ENCODE measurements at places on chromosomes 16 and 17. TPM values are rescaled to one million over a fixed set of nuclear protein-coding genes. Genes with fewer than 3 reads are reported as not detected.

GRCh38 chr17:61406971-61407911 is 7.6 kb downstream of the TBX2 start:
- no peak for DNase-seq

GRCh38 chr16:2591476-2592240 is 53.8 kb downstream of the PDPK1 start:
- DNase-seq = no peak

DNA sequence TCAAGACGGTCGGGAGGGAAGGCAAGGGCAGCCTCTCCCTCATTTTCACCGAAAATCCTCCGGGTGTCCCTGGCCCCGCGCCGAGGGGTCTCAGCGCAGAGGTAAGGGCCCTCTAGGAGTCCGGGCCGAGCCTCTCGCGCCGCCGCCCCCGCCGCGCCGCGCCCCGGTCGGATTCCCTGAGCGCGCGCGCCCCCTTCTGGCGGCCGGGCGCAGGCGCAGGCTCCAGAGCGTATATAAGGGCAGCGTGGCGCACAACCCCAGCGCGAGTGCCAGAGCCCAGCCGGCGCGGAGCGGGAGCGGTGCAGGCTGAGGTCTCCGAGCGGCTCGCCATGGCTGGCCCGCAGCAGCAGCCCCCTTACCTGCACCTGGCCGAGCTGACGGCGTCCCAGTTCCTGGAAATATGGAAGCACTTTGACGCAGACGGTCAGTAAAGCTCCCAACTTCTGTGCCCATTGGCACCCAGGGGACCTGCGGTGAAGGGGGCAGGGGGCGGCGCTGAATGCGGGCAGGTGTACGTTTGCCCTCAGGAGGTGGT is at the start of gene CALB2:
CALB2 (plus strand) TSS at position 260 of the 535 bp plus-strand sequence; CDS start at position 330, 70 bp downstream.
- peak; percentile 17 for DNase-seq

GRCh38 chr17:67436233-67436632 is 59.2 kb downstream of the PITPNC1 start:
- no peak for DNase-seq

- no peak for DNase-seq
These were observed 98.6 kb downstream of the KPNA2 start for GRCh38 chr17:68134046-68134637.

DNA sequence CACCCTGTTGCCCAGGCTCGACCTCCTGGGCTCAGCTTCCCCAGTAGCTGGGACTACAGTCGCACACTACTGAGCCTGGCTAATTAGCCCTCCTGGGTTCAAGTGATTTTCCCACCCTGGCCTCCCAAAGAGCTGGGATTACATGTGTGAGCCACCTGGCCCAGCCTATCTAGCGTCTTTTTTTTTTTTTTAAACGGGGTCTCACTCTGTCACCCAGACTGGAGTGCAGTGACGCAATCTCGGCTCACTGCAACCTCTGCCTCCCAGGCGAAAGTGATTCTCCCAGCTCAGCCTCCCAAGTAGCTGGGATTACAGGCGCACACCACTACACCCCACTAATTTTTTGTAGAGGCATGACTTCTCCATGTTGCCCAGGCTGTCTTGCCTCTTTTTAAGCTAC is 33.3 kb downstream of the GLG1 start:
- no peak for DNase-seq

GRCh38 chr16:12458051-12458450 is 345.6 kb downstream of the CPPED1 start:
- no peak for DNase-seq

DNA sequence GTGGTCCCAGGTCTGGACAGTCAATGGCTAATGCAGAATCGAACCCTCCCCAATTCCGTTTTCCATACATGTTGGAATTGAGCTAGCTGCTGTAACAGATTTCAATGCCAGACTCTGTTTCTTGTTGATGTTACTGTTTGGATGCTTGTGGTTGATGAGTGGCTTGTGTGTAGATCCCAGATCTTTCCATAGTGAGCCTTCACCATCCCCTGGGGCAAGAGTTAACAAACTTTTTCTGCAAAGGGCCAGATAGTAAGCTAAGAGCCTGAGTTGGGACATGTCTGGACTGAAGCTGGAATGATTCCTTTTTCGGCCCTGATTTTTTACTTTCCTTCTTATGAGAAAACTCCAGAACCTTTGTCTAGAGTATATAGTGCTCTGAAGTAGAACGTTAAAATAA is 296.3 kb downstream of the CPPED1 start:
- DNase-seq = peak; percentile 72

The LRRC75A gene
- total RNA-seq = 0.15 TPM

DNA sequence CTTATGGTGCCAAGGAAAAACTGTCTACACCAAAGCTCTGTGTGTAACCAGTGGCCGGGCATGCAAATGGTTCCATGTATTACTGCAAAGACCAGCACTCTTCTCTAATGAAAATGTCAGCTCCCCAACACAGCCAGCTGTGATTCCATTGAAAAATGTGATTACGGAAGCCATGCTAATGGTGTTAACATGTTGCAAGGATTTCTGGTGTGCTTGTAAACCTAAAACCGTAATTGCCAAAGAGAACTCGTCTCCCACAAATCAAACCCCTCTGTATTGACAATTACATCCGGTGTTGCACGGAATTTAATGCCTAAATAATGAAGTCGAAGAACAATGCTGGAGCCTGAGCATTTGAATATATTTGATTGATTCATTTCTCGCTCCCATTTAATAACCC is 351.7 kb downstream of the NPIPA8 start:
- DNase-seq = no peak

DNA sequence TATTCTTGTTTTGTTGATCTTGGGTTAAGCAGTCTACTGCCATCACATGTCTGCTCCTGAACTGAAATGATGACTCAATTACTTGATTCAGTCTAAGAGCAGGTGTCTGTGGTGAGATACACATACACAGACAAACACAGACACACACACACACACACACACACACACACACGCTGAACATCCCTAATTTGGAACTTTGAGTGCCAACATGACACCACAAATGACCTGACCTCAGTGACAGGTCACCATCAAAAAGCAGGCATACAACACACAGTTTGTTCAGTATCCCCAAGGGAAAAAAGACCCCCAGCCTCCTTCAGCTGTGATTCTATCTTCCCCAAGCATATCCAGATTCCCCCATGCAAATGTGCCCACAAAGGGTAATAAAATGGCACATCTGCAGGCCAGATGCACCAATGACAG is 130.1 kb upstream of the TMEM97 start:
- no peak for DNase-seq

The MTHFSD gene
- total RNA-seq = 16.9 TPM

- no peak for DNase-seq
These were observed 33.4 kb upstream of the IL34 start for GRCh38 chr16:70612931-70613330.

- peak; percentile 78 for DNase-seq
These were observed 13.8 kb downstream of the USP22 start for GRCh38 chr17:21029036-21029435.

The HLF gene
- total RNA-seq = not detected

The SETD1A gene
- total RNA-seq = 13.4 TPM

The KCTD19 gene
- total RNA-seq = not detected

- no peak for DNase-seq
These were observed 503.2 kb downstream of the TMEM114 start for GRCh38 chr16:8087146-8087545.

Data from HFFc6 (cell line).